ENCODE measurements at places on chromosomes 3 and 15.

DNA sequence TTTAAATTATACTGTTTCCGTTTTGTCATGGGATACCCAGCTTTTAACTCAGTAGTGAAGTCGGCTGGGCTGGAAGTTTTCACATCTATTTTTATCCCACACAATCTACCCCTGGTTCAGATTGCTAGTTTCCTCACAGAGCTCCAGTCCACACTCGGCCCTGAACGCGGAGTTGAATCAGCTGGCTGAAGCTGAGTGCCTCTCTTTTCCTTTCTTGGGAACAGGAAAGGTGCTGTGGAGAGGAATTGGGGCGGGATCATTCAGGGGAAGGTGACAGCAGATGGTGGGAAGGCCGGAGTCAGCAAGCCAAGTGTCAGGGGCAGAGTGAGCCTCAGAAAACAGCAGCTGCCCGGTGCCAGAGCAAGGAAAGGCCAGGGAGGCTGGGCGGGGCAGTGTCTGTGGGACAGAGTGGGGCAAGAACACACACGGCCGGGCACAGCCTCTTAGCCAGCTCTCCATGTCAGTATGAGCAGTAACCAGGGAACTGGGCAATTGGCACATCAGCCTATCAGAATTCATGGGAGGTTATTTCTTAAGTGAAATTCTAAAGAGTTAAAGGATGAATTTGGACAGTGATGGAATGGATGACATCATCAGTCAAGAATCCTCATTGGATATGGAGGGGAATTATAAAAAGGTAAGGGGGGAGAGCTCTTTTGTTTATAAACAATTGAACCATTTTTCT, 135.7 kb upstream of the IL12A start:
- no peak for DNase-seq

GRCh38 chr3:66720508-66720907, 219.7 kb upstream of the LRIG1 start:
- no peak for DNase-seq

DNA sequence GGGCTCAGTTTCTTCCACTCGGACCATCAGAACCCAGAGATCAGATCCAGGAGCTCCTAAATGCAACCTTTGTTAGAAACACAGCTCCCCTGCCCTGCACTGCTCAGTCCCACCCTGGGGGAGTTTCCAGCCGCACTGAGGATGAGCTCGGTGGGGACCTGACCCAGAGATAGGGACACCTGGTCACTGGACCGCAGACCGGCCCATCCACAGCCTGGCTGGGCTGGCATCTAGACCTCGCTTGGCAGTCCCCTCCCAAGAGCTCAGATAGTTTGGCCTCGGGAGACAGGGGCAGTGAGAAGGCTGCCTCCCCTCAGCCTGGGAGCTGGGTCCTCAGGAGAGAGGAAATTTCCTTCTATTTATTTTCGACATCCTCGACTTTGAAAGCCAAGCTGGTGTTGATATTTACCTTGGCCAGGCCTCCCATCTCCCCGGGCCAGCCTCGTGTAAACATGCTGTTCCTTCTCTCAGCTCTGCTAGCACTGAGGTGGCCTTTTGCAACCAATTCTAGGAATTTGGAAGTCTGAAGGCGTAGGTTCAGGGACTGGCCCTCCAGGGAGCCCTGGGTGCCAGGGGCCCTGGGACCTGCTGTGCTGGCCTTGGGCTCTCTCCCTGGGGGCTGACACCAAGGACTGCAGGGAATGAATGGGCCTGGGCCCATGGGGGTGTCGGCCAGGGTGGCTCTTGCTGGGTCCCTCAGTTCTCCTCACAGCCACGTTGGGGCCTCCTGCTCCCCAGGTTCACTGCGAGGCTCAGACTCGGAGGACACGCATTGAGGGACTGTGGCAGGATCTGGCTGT, 90.1 kb downstream of the VGLL4 start:
- DNase-seq, result no peak

GRCh38 chr3:189202106-189202505, 30.3 kb downstream of the TPRG1 start:
- no peak for DNase-seq

GRCh38 chr3:196914866-196915265, 27.5 kb downstream of the NCBP2 start:
- DNase-seq, result no peak

- DNase-seq, result no peak
Measured at GRCh38 chr3:69239063-69239462, 116.7 kb upstream of the LMOD3 start.

DNA sequence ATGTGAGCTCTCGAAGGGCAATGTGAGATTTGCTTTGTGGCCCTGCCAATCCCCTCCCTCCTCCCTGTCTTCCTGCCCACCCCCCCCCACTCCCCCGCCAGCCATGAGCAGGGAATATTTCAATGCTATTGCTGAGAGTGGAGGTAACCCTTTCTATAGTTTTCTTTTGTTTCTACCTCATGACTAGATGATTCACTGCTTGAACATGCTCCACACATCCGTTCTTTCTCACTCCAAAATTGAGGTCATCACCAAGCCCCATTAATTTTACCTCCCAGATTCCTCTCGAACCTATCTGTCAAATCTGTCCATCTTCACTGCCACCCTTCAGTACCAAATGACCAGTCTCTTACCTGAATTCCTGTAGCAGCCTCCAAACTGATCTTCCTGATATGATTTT, 12.2 kb downstream of the ZNF774 start:
- DNase-seq, result no peak

- no peak for DNase-seq
Measured at GRCh38 chr3:132622148-132622547, 25.1 kb downstream of the ACKR4 start.

GRCh38 chr3:129553719-129554118, 10.7 kb downstream of the H1-8 start:
- DNase-seq, result no peak

Measured in D721Med (cell line).